Right renal pelvis (tissue), 4 donors: ENCODE measurements at places on chromosomes 6 and 20. TPM values are rescaled to one million over a fixed set of nuclear protein-coding genes. Genes with fewer than 3 reads are reported as not detected.

Gene TRIM10
- polyA plus RNA-seq, result 0.48 TPM

Gene HLA-DQA2
- not detected for polyA plus RNA-seq

- DNase-seq, result no peak
Measured at GRCh38 chr20:63487116-63487764, 11.6 kb downstream of the EEF1A2 start.

Gene ATP6V1G2
- 6.4 TPM for polyA plus RNA-seq

Gene SLC23A2
- polyA plus RNA-seq, result 24.0 TPM

DNA sequence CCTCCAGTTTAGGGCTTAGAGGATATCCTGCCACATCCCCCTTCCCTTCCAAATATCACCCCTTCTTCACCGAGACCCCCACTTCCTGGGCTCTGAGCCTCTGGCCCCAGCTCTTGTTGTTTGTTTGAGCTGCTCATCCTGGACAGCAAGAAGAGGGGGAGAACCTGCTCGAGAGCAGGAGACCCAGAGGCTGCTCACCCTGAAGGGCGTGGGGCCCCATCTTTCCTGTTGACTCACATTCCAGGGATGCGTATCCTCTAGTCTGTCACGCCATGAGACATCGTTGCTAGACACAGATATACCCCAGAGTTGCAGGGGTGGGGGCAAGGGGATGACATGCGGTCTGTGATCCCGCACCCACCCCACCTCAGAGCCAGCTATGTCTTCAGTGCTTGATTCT lies 5.7 kb upstream of the TNXB start:
- DNase-seq, result no peak

Gene PFDN4
- 59.4 TPM for polyA plus RNA-seq
